Left renal pelvis (tissue), 4 donors: ENCODE measurements at places on chromosomes 5 and 9. TPM values are rescaled to one million over a fixed set of nuclear protein-coding genes. Genes with fewer than 3 reads are reported as not detected.

C9orf50 gene
- polyA plus RNA-seq = 0.27 TPM

C8G gene
- 0.60 TPM for polyA plus RNA-seq

GRCh38 chr5:37774912-37775483, 64.8 kb downstream of the GDNF start:
- DNase-seq = no peak

DNA sequence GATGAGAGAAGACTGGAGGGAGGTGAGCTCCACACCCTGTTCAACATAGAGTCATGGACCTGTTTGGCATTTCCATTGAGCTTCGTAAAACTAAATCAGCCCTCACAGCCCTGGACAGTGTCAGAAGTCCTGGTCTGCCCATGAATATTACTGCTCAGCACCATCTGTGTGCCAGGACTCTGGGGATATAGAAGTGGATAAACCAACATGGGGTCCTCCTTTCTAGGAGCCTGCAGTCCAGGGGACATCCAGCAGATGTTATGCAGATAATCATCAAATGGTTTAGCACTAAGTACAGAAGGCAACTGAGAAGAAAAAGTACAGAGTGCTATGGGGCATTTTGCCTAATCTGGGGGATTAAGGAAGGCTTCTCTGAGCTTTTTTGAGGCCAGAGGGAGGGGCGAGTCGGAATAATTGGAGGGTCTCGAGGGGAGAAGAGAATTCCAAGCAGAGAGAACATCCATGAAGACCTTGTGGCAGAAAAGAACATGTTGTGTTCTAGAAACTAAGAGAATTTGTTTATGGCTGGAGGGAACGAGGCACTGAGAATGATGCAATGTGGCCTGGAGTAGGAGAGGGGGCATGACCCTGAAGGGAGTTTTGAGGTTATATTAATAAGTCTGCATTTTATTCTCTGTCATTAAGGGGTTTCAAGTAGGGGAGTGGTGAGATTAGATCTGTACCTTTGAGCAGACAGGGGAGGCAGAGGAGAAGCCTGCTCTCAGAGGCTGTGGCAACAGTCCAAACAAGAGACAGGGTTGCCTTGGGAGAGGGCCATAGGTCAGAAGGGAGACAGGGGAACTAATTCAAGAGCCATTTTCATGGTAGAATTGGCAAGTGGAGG, 63.5 kb upstream of the SLC2A8 start:
- no peak for DNase-seq

- DNase-seq = no peak
Measured at GRCh38 chr9:33245341-33245740, 5.4 kb downstream of the SPINK4 start.
